ENCODE measurements at places on chromosomes 16 and 17.

- DNase-seq = no peak
Observed at GRCh38 chr17:34974794-34975785, 5.2 kb upstream of the LIG3 start.

GRCh38 chr16:7422036-7422888 lies 89.6 kb downstream of the RBFOX1 start:
- DNase-seq = peak; percentile 93

DNA sequence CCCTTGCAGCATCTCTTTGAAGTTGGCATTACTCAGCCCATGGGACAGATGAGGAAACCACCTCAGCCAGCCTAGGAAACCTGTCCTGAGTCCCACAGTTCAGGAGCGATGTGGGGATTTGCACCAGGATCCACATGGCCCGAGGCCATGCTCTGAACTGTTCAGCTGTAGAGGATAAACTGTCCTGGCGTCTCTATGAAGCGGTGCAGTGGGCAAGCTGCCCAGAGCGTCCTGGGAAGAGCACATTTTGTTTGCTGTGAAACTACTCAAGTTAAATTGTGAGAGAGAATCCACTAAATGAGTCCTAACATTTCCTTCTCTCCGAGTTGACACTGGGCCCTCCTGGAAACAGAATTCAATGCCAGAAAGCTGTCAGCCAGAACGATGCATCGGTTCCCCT lies 276.6 kb upstream of the TNRC6C start:
- DNase-seq = peak; percentile 90

GRCh38 chr17:61750656-61751055 lies 112.7 kb downstream of the BRIP1 start:
- DNase-seq = no peak

DNA sequence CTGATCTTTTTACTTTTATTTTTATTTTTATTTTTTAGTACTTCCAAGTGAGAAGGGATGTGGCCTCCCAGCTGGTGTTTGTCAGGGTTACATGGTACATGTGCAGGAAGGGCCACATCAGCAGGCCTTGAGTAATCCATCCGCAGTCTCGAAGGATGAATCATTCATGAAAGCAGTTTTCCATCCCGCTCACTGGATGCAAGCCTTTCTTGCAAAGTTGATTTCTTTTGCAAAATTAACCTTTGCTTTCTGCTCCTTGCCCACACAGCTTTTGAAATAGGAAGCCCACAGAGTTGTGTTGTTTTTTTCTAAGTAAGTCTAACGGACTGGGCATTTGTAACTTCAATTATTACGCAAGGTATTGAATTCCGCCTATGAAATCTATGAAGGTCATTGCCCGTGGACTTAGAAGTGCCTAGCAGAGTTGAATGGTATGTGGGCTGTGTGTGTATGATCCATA lies 157.4 kb downstream of the PRKCA start:
- no peak for DNase-seq

DNA sequence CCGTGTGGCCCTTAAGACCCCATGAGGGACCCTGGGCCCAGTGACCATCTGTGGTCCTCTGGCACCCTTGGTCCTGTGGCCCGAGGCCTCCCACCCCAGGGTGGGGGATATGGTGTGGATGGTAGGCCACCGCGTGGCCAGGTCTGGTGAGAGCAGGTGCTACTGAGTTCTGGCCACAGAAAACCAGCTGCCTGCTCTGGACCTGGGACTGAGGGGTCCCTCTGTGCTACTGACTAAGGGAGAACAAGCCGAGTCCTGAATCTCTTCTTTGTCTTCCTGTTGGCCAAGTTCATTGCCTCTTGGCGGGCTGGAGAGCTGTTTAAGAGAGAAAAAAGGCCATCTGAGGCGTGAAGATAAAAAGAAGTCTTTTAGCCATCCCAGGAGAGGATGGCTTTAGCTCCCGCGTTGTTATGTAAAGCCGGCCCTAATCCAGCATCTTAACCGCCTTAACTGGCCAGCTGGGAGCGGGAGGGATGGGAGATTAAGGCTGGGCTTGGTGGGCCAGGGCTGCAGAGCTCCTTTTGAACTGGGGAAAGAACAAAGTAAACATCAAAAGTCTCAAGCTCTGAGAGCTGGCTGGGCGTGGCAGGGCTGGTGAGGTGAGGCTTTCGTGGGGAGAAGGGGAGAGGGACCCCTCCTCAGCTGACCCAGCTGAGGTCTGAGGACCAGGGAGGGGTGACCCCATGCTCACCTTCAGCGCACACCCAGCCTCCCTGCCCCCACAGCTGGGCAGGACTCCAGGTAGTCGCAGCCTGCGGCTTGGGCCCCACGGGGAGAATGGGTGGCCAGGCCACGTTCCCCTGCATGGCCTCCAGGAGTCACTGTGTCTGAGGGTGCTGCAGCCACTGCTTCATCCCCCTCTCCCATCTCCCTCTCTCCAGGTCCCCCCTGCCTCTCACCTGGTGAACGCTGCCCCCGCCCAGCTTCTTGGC lies 62.4 kb downstream of the NKD1 start:
- no peak for DNase-seq

DNA sequence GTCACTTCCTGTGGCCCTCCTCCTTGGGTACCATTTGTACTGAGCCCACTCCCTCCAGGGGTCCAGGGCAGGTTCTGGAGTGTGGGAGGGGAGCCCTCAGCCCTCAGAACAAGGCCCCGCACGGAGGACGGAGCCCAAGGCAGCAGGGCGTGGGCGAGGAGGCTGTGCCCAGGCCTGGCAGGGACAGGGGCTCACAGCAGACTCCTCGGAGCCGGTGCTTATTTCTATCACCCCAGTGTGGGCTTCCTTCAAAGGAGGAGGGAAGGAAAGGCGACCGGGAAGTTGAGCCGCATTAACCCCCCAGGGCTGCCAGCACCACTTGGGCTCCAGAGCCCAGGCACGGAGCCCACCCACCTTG lies 54.0 kb downstream of the ABR start:
- DNase-seq = no peak

DNA sequence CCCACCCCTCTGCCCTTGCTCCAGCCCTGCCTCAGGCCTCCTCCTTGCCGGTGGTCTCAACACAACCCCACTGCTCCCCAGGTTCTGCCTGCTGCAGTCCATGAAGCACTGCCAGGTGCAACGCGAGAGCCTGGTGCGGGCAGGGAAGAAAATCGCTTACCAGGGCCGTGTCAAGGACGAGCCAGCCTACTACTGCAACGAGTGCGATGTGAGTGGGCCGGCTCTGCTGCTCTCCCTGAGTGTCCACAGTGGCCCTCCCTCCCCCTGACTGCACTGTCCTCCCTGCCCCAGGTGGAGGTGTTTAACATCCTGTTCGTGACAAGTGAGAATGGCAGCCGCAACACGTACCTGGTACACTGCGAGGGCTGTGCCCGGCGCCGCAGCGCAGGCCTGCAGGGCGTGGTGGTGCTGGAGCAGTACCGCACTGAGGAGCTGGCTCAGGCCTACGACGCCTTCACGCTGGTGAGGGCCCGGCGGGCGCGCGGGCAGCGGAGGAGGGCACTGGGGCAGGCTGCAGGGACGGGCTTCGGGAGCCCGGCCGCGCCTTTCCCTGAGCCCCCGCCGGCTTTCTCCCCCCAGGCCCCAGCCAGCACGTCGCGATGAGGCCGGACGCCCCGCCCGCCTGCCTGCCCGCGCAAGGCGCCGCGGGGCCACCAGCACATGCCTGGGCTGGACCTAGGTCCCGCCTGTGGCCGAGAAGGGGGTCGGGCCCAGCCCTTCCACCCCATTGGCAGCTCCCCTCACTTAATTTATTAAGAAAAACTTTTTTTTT lies 1.8 kb upstream of the TMEM88 start:
- DNase-seq = no peak

- DNase-seq = no peak
Observed at GRCh38 chr16:27597361-27597760, 47.4 kb downstream of the KATNIP start.

GRCh38 chr17:68910789-68911431 lies 44.3 kb downstream of the ABCA8 start:
- DNase-seq = no peak

DNA sequence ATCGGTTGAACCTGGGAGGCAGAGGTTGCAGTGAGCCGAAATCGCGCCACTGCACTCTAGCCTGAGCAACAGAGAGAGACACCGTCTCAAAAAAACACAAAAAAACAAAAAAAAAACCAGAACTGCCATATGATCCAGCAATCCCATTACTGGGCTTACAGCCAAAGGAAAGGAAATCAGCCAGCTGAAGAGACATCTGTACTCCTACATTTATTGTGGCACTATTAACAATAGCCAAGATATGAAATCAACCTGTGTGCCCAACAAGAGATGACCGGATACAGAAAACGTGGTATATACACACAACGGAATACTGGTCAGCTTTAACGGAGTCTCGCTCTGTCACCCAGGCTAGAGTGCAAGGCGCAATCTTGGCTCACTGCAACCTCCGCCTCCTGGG lies 14.6 kb downstream of the FANCA start:
- DNase-seq = no peak

- peak; percentile 42 for DNase-seq
Observed at GRCh38 chr16:25874196-25874595, 182.4 kb downstream of the HS3ST4 start.

- no peak for DNase-seq
Observed at GRCh38 chr17:80696456-80696855, 151.8 kb downstream of the RPTOR start.

- no peak for DNase-seq
Observed at GRCh38 chr16:54568906-54569807, 282.6 kb upstream of the IRX3 start.
